Effector memory CD4-positive, alpha-beta T cell (primary cell): ENCODE measurements at places on chromosomes 1 and 21.

GRCh38 chr1:62029704-62030103, 164.9 kb upstream of the L1TD1 start:
- DNase-seq, result no peak

- DNase-seq, result no peak
Observed at GRCh38 chr21:45091550-45092322, 17.4 kb downstream of the ADARB1 start.

DNA sequence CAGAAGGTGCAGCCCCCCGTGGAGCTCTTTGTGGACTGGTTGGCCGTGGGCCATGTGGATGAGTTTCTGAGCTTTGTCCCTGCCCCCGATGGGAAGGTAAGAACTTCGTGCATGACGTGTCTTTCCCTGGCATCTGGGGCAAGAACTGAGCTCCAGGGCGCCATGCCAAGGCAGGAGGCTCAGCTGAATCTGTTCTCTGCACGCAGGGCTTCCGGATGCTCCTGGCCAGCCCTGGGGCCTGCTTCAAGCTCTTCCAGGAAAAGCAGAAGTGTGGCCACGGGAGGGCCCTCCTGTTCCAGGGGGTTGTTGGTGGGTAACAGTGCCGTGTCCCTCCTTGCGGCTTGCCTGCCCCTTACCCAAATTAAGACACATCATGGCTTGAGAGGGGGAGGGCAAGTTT, 27.7 kb downstream of the PADI3 start:
- DNase-seq, result no peak

DNA sequence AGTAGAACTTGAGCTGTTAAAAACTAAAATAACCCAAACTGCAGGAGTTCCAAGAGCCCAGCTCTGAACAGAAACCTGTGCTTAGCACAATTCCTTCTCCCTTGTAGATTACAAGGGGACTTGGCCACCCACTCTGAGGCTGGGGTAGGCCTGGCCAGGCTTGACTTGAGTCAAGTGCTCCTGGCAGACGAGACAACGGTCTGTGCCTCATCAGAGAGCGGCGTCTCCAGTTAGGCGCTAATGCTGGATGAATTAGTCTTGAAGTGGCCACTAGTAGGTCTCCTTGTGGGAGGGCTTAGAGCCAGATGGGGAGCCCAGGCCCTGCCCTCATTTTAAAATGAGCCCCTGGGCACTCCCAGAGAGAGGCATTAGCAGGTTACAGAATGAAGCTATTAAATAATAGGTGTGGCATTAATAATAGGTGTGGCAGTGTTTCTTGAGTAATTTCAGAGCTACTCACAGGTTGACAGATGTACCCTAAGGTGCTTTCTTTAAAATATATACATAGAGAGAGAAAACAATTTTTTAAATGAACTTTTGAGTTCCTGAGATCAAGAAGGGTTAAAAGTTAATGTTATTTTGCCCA, 1.1 kb downstream of the EEIG2 start:
- peak; percentile 27 for DNase-seq

DNA sequence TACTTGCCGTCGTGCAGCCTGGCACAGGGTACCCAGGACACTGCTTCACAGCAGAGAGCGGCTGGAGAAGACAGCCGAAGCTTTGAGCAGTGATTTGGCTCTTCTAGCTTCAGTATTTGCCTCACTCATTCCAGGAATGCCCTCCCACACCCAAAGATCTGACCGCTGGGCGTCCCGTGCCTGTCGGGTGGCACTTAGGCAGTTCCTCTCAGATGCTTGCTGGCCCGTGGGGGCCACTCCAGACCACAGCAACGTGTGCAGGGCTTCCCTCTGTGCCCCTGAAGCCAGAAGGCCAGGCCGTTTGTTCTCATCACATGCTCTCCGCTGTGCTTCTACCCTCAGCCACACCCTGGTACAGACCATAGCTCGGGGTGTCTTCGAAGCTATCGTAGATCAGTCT, 17.0 kb downstream of the RRP1B start:
- no peak for DNase-seq

- DNase-seq, result no peak
Observed at GRCh38 chr1:223401873-223402789, 8.9 kb downstream of the CCDC185 start.

GRCh38 chr1:177969825-177970371, at the start of gene SEC16B:
Gene SEC16B, minus strand, starts transcription at chr1:177970058. Its CDS starts 2,077 bp downstream, at chr1:177967981.
- DNase-seq, result no peak

DNA sequence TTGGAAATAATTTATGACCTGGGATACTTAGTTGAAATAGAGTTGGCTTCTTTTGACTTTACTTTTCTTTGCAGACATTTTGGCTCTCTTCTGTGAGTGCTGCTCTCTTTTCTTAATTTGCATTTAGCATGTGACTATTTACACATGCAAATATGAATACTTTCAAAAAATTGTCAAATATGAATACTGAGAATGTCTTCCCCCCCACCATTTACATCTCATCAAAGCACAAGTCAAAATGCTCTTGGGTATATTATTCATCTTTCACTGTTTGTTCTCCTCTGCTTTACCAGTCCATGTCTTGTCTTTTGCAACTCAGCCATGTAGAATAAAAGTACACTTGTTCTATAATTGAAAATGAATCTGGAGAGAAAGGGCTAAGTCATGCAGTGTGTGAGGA, 126.5 kb downstream of the HHIPL2 start:
- DNase-seq, result no peak

GRCh38 chr1:112687361-112687760, 12.9 kb downstream of the MOV10 start:
- DNase-seq, result no peak

GRCh38 chr1:204410688-204411450, 748 bp downstream of the PPP1R15B start:
- DNase-seq, result no peak

DNA sequence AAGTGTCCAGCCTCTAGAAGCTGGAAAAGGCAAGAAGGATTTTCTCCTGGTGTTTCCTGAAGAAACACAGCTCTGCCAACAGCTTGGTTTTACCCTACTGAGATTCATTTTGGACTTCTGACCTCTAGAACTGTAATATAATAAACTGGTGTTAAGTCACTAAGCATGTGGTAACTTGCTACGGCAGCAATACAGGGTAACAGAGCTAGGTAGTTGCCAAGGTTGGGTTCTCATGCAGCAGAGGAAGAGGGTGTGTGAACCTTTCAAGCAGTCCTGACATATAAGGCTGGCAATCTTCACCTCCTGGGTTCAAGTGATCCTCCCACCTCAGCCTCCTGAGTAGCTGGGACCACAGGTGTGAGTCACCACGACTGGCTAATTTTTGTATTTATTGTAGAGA, 36.0 kb downstream of the GNG4 start:
- no peak for DNase-seq

DNA sequence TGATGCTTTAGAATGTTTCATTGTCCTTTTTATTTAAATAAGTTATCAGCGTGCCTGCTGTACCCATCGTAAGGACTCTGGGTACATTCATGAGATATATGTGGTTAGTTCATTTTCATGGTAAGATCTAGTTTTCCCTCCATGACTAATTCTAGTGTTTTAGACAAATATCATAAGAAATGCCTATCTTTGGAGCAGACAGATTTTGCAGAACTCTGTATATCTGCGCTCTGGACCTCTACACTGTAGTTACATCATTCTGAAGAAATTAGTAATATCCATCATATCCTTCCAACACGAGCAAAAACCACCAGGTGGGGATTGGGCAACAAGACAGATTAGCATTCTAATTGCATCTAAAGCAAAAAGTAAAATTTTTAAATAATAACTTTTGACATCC, 499.2 kb downstream of the SETD4 start:
- no peak for DNase-seq

DNA sequence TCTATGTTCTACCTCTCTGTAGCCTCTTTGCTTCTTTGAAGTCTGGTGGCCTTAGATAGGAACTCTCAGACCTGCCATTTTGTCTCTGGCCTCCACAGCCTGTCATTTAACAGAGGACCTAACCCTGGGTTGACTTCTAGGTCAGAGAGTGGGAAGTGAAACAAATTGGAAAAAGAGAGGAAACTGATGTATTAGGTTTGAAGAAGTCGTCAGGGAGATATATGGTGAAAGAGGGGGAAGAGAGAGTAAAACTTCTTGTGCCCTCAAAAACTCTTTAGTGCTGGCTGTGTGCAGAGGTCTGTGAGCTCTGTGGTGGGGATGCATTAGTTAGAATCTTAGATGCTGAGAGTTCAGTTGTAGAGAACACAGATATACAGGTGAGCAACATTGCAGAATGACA, 30.2 kb upstream of the CD1D start:
- no peak for DNase-seq

- no peak for DNase-seq
Observed at GRCh38 chr1:42961312-42962091, 2.8 kb upstream of the SLC2A1 start.

DNA sequence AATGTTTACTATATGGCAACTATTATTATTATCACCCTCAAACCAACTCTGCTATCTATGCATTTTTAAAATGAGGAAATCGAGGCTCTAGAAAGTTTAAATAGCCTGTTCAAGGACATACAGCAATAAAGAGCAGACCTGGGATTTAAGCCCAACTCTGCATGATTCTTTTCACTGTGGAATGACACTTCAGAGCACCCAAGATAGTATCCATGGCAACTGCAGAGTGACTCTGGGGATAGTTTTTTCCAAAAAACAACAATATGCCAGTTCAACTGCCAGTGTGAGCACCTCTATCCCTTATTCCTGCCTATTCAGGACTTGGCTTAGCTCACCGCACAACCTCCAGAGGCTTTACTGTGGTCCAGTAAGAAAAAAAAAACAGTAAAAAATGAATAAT, 293.9 kb downstream of the BRINP2 start:
- DNase-seq, result no peak

GRCh38 chr1:69711190-69711930, 143.6 kb downstream of the LRRC7 start:
- DNase-seq, result no peak

DNA sequence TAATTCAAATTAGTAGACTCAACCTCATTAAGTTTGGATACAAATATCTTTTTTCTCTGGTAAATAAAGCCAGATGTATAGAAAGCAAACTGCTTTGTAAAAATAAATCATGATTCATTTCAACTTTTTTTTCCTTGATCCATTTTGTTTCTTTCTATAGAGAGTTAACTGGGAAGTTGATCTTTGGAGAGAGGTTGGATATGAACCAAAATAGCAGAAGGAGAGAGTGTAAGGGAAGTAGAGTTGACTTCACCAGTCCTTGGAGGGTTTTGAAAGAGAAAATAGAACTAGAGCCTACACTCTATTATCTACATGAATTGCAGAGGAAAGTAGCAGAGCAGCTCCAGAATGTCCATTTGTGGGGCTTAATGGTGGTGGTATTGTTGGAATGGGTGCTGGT, 243.8 kb downstream of the ADGRL2 start:
- DNase-seq, result no peak

DNA sequence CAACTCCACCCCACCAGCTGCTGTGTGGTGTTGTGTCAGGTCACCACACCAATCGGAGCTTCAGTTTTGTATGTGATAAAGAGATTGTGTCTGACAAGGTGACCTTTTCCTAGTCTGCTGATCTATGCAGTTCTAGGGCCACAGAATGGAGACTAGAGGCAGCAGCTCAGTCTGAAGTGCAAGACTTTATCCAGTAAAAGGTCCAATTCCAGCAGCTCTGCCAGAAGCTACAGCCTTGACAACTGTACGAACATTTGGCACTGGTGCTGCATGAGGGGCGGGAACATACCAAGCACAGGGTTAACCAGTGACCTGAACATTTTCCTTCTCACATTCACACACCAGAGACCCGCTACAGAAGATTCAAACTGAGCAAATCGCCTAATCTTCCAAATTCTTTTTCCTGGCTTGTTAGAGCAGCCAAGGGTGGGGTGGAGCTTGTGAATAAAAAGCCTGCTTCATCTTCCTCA, 9.3 kb downstream of the FMO1 start:
- DNase-seq, result no peak

DNA sequence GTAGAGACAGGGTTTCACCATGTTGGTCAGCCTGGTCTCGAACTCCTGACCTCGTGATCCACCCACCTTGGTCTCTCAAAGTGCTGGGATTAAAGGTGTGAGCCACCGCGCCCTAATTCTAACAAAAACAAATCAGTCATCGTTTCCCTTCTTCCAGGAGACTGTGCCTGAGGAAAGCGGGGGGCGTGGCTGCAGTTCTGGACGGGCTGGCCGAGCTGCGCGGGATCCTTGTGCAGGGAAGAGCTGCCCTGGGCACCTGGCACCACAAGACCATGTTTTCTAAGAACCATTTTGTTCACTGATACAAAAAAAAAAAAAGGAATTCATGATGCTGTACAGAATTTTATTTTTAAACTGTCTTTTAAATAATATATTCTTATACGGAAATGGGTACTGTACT, 104.2 kb downstream of the WDR4 start:
- DNase-seq, result no peak

DNA sequence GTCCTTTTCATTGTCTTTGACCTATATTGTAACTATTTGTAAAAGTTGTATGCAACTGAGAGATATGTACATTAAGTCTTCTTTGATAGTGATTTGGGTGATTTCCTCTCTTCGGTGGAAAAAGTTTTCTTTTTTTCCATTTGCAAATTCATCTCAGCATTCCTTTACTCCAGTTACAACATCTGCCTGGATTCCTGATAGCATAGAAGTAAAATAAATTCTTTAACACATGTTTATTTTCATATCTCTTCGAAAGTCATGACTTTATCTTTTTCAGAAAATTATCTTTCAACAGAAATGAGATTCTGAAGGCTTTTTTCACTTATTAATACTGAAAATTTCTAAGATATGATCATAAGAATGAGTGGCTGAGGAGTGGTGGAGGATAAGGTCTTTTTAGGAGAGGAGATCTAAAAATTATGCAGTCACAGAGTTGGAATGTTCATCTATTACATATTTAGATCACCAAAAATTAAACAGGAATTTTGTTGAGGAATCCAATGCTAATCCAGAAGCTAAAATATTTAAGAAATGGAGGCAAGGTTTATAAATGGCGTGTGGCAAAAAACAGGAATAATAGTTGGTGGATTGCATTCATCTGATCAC, 400.5 kb downstream of the KCNT2 start:
- no peak for DNase-seq

DNA sequence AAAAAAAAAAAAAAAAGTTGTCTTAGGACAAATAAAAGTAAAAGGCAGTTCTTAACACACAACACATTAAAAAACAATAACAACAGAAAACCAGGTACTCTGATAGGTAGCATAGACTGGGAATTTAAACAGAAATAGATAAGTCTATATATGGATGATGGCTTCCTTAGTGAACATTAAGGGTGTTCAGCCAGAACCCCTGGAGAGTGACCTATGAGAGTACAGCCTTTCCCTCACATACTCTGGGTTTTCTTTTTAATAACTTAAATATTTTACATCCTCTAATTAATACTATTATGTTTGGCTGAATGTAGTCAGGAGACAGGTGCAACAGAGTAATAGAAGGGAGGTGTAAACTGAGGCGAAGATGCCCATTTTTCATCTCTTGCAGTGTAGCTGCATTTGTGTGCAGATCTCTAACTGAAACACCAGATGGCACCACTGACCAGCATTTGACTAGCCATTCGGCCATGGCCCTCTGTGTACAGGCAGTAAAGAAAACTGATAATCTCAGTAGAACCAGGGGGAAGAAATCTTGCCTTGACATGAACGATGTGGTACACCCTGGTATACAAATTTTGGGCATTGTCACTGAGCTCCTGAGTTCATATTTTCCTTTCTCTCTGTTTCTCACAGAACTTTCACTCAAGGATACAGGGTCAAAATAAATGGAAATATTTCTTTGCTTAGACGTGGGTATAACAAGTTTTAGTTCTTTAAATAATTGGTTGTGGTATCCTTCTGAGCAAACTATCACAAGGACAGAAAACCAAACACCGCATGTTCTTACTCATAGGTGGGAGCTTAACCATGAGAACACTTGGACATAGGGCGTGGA, 7.6 kb downstream of the TTF2 start:
- no peak for DNase-seq

- peak; percentile 20 for DNase-seq
Observed at GRCh38 chr1:160070243-160071163, 543 bp upstream of the KCNJ10 start.

GRCh38 chr1:8966606-8967005, 20.9 kb downstream of the CA6 start:
- no peak for DNase-seq
